Frontal cortex (tissue), 4 donors: ENCODE measurements at places on chromosomes 2 and 18.
A peak's percentile ranks its signal among the peaks of the same experiment; 100 is the strongest.

DNA sequence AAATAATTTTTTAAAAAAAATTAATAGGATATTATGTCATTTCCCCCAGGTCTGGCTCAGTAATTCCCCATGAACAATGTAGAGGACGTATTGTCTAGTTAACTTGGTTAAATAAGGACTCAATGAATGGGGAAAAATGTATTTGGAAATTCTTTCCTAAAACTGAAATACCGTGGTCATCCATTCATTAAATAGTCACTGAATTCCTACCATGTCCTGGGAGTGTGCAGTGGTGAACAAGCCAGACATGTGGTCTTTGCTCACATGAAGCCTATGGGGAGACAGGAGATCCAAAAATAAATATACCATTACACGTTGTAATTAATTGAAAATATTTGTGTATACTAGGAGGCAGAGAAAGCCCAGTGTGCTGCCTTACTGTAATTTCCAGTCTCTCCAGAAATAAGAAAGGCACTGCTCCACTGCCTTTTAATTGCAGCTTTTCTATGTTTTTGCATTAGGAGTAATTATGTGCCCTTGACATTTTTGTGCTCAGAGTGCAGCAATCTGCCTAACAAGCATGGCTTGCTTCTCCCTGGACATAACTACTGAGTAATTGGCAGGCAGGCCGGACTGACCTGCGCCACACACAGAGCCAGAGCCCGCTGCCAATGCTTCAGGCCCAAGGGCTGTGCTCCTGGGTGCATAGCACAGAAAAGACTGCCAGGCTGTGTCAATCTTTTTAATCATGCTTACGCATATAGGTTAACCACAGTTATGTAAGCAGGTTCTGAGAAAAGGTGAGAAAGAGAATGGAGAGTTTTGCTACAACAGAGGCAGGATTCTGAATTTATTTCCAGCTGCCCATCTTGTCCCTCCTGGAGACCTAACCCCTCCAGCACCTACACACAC lies 22.2 kb upstream of the TTC39C start:
- DNase-seq, result no peak

GRCh38 chr2:112150447-112150846 lies 12.3 kb downstream of the FBLN7 start:
- no peak for DNase-seq

DNA sequence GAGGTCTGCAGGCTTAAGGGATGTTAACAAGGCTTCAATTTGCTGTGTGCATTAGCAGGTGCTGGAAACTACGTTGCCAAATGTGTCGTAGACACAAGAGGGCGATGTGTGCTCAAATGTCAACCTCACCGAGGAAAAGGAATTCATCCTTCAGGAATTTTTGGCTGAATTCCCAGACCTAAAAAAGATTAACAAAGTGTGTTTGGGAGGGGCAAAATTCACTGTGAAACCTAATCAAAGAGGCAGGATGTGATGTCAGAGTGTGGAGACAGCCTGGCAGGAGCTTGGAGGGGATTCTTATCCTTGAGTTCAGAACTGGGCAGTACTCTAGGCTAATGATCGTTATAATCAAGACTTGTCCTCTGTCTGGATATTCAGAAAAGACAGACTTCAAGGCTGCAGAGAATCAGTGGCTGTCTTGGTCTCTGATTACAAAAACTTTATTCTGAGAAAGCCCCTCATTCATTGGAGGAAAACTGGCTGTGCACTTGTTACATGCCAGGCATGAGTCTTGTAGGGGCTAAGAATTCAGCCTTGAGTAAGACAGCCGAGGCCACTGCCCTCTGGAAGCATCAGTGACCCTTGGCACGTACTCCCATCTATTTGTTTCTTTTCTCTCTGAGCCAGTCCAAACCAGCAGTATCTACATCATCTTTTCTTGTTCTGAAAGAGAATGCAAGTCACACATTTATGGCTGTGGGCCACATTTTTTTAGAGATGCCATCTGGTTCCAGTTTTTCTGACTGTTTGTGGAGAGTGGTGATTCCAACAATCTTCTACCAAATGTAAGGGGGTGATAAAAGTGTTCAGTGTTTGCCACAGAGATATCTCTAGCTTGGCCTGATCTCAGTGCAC lies 18.7 kb upstream of the SCYGR1 start:
- peak; percentile 51 for DNase-seq

GRCh38 chr2:196166876-196167275 lies 4.5 kb downstream of the STK17B start:
- DNase-seq, result no peak

- DNase-seq, result no peak
Observed at GRCh38 chr2:190579915-190580846, 45.7 kb upstream of the NEMP2 start.

DNA sequence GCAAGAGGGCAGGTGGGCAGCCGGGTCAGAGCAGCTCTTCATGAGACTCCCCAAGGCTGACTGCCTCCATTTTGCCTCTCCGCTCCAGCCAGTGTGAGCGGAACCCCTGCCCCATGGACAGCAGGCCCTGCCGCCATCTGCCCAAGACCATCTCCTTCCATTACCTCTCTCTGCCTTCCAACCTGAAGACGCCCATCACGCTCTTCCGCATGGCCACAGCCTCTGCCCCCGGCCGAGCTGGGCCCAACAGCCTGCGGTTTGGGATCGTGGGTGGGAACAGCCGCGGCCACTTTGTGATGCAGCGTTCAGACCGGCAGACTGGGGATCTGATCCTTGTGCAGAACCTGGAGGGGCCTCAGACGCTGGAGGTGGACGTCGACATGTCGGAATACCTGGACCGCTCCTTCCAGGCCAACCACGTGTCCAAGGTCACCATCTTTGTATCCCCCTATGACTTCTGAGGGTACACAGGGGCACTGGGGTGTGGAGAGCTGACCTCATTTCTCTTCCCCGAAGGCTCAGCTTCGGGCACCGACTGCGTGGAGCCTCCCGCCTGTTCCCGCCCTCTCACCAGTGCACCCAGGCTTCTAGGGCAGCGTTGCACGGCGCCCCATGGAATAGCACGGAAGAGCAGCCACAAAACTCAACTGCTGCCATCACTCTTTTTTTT lies 49.0 kb downstream of the FBLN7 start:
- no peak for DNase-seq

DNA sequence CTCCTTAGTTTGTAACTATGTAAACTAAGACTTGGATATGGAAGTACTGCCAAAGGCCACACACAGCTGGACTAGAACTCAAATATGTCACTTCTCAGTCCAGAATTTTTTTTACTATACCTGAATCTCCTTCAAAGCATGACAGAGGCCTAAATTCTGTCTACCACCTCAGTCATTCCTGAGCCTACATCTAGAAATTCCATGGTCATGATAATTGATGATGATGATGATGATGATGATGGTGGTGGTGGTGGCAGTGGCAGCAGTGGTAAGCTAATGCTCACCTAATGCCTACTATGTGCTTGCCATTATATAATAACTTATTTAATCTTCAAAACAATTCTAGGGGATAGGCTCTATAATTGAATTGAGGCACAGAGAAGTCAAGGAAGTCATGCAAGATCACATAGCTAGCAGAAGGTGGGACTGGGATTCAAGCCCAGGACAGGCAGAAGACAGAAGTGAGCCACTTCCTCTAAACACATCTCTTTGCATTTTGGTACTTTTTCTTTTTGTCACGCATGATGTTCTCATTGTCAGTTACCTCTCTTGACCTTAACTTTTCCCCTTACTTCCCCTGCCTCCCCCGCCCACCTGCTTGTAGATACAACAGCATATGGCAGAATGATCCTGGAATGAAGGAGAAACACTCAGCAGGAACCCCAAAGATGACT lies 539.3 kb downstream of the TNS1 start:
- no peak for DNase-seq

DNA sequence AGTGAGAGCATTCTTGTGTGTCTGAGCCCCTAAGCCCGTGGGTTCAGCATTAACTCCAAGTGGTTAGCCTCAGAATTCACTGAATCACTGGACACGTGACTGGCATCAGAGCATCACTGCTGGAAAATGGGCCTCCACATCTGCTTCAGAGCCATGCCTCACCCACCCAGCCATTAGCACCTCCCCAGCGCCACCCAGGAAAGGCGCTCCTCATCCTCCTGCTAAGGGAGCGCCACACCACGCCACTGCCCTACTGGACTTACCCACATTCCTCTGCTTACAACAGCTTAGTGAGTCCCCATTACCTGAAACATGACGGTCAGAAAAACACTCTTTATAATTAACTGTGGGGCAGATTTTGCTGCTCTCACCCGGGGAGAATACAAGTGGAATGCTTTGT lies 442.6 kb upstream of the MYT1L start:
- no peak for DNase-seq

GRCh38 chr2:196380575-196380974 lies 209.2 kb upstream of the STK17B start:
- DNase-seq, result no peak
